ENCODE measurements at places on chromosomes 1 and 21.

GRCh38 chr1:24790490-24790889 lies 45.2 kb downstream of the CLIC4 start:
- DNase-seq = no peak

- DNase-seq = no peak
Measured at GRCh38 chr1:26351590-26352337, 2.2 kb downstream of the CRYBG2 start.

- DNase-seq = no peak
Measured at GRCh38 chr21:41651406-41651805, 115.4 kb downstream of the RIPK4 start.

DNA sequence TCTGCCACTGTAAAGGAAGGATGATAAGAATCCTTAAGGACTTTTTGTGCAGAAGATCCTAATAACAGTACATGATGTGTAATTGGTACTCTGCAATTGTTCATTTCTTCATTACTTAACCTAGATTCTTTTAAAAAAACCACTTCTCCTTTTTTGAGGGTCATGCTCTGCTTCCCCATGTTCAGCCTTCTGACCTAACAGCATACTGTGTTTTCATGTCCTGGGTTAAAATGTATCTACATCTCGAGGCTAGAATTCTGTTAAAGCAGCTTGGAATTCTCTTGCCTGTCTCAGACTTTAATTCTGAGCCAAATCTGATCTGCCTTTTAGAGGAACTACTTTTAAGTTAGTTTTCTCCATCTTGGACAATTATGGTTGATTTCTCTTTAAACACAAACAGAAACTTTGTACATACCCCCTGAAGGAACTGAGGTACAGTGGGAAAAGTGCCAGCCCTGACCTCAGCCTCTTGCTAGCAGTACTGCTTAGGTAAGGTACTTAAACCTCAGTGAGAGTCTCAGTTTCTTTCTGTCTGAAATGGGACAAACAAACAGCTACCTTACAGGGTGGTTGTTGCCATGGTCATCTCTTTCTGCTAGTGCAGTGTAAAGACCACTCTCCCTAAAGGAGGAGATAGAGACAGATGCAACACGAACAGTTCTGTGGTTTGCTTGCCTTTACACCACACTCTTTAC lies 103.2 kb upstream of the DYNLT5 start:
- peak; percentile 46 for DNase-seq

GRCh38 chr1:4380564-4381168 lies 273.7 kb upstream of the AJAP1 start:
- DNase-seq = no peak

Data from NB4 (cell line).